ENCODE measurements at places on chromosomes 6 and 20.

DNA sequence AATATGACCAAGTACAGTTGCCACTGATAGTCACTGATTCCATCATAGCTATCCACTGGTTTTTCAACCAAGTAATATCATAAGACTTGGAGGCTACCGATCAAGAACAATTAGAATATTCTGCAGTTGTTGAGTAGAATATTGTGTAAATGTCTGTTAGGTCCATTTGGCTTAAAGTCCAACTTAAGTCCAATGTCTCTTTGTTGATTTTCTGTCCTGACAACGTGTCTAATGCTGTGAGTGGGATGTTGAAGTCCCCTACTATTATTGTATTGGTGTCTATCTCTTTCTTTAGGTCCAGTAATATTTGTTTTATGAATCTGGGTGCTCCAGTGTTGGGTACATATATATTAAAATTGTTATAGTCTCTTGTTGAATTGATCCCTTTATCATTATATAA is 13.9 kb downstream of the ARFGEF3 start:
- no peak for DNase-seq

GRCh38 chr20:1177680-1178079 is 7.1 kb downstream of the TMEM74B start:
- no peak for DNase-seq

- no peak for DNase-seq
These were observed 8.7 kb downstream of the SASH1 start for GRCh38 chr6:148351309-148351708.

- DNase-seq: no peak
These were observed 15.7 kb upstream of the TMEM217 start for GRCh38 chr6:37273690-37274089.

DNA sequence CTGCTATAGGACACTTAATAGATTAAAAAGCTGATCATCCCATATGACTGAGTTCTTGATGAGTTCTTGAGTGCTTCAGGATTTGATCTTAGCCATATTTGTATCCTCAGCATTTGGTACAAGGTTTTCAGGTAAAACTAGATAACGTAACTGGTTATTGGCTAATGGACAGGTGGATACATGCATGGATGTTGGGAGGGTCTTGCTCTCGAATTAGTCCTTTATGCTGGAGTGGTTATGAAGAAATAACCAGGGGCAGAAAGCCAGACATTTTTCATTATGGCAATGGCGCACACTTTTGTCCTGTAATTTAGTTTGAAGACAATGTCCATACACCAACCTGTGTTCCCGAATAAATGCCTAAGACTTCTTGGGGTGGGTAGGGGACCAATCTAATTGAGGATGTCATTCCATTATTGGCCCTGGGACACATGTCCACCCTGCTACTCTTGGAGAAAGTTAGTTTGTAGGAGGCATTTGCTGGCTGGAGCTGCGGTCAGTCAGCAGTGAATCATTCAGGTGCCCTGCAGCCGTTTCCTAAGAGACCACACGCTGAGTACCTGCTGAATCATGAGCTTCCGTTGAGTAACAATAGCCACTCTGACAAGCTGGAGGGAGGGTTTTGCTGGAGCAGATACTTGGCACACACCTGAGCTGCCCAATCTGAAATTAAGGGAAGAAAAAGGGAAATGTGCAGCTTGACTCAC is 194.4 kb downstream of the FOXA2 start:
- no peak for DNase-seq

Data from esophagus squamous epithelium (tissue), 5 donors.